AG04449 (cell line): ENCODE measurements at places on chromosomes 12 and 14.

GRCh38 chr12:117523971-117524370, 162.5 kb upstream of the NOS1 start:
- DNase-seq = no peak

GRCh38 chr12:65858831-65859230, 34.5 kb downstream of the HMGA2 start:
- no peak for DNase-seq

- no peak for DNase-seq
Observed at GRCh38 chr12:82862069-82862841, 175.5 kb downstream of the TMTC2 start.

- DNase-seq = no peak
Observed at GRCh38 chr12:49952391-49953055, 2.0 kb downstream of the AQP2 start.

DNA sequence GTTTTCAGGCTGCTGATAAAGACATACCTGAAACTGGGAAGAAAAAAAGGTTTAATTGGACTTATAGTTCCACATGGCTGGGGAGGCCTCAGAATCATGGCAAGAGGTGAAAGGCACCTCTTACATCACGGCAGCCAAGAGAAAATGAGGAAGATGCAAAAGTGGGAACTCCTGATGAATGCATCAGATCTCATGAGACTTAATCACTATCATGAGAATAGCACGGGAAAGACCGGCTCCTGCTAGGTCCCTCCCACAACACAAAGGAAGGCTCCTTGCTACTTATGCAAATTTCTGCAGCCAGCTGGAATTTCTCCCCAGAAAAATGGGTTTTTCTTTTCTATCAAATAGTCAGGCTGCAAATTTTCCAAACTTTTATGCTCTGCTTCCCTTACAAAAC, 174.1 kb upstream of the RMST start:
- DNase-seq = no peak

- no peak for DNase-seq
Observed at GRCh38 chr12:46222636-46223035, 46.2 kb downstream of the SLC38A1 start.

- no peak for DNase-seq
Observed at GRCh38 chr12:11884706-11885105, 186.0 kb upstream of the BCL2L14 start.

DNA sequence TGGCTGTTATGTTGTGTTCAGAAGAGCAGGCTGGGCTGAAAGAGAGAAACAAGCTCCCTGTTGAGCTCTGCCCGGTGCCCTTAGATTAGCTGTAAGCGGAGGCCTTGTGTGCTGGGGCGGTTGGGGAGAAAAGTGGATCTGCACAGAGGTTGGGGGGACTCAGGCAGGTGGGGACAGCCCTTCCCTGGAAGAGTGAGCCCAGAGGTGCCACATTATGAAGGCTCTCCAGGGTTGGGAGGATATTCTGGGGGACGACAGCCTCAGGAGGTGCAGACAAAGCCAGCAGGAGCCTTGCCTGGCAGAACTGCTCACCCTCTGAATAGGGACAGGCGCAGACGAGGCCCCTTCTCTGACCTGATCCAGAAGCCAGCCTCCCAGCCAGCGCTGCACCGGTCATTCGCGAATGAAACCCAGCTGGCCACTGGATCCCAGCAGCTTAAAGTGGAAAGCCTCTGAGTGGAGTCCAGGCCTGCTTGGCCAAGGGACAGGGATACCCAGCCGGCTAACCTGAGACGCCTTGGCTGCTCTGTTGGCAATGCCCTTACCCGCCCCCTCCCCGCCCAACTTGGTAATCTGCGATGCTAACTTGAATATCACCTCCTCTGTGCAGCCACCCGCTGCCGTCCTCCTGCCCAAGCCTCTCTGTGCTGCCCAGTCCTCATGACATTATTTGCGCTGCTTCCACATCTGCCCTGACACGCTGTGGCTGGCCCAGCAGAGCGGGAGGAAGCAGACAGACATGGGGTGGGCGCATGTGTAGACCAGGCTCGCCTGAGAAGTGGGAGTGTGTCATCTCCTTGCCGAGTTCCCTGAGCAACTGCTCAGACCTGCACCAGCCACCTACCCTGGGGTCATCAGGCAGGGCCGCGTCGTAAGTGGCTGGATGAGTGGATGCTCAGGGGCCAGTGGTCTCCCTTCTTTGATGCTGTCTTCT, 5.6 kb downstream of the HIP1R start:
- DNase-seq = no peak

DNA sequence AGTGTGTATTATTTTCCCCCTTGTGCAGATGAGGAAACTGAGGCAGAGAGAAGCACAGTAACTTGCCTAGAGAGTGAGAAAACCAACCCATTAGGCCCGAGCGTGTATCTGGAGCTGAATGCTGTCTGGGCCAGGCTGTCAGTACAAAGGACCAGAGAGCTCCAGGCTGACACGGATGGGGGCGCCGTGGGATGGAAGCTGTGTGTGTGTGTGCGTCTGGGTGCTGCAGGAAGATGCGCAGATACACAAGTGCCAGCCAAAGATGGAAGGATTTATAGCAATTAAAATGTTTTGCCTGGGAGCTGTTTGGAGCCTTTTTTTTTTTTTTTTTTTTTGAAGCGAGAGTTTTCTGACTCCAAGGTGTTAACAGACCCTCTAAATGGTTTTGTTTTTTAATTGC, 53.7 kb upstream of the GPATCH2L start:
- no peak for DNase-seq

GRCh38 chr12:1583421-1584078, 10.8 kb downstream of the FBXL14 start:
- DNase-seq = no peak

DNA sequence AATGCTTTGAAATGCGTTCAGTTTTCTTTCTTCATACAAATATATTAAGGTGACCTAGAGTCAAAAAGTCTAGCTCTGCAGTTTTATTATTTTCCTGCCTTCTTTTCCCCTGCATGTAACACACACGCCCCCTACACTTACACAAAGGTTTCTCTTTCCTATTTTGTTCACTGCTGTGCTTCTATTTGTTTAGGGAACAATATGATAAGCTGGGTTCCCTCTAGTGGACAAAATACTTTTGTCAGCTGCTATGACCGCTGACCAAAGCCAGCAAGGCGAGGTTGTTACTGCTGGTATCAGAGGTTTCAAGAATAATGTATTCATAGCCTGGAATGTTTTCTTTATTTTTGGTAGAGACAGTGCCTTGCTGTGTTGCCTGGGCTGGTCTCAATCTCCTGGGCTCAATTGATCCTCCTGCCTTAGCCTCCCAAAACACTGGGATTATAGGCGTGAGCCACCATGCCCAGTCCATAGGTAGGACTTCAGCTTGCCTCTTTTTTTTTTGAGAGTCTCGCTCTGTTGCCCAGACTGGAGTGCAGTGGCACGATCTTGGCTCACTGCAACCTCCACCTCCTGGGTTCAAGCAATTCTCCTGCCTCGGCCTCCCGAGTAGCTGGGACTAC, 33.4 kb downstream of the FNTB start:
- DNase-seq = peak; percentile 29

- peak; percentile 17 for DNase-seq
Observed at GRCh38 chr14:68651652-68652432, 141.0 kb downstream of the ZFP36L1 start.

DNA sequence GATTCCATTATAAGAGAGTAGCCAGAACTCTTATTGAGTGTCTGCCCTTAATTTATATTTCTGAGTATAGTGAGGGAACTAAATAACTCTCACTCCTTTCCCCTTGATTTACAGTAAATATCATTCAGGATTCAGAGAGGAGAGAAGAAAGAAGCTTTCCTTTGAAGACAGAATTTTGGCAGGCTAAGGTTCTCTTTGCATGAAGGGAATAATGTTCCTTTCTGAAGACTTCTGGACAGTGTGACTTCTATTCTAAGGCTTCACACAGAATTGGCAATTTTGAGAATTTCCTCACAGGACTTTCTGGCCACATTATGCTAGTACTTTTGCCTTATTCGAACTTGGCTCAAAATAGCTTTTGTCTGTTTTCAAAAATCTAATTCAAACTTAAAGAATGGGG, 352.2 kb upstream of the FBXO33 start:
- no peak for DNase-seq

GRCh38 chr12:92993259-92993658, 64.2 kb upstream of the EEA1 start:
- DNase-seq = no peak

DNA sequence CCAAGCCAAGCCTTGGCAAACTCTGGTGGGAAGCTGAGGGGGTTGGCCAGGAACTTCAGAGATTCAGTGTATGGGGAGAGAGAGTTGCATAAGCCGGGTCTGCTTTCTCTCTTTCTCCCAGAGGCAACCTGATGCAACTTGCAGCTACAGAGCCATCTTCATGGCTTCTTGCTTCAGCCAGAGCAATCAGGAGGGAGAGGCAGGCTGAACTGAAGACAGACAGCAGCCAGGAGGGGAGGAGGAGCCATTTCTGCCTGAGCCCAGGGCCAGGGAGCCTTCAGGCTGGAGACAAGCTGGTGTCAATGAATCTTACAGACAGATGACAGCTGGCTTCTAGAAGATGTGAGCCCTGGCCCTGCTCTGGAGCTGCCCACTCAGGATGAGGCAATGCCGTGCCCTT, 18.7 kb downstream of the NPC2 start:
- no peak for DNase-seq

DNA sequence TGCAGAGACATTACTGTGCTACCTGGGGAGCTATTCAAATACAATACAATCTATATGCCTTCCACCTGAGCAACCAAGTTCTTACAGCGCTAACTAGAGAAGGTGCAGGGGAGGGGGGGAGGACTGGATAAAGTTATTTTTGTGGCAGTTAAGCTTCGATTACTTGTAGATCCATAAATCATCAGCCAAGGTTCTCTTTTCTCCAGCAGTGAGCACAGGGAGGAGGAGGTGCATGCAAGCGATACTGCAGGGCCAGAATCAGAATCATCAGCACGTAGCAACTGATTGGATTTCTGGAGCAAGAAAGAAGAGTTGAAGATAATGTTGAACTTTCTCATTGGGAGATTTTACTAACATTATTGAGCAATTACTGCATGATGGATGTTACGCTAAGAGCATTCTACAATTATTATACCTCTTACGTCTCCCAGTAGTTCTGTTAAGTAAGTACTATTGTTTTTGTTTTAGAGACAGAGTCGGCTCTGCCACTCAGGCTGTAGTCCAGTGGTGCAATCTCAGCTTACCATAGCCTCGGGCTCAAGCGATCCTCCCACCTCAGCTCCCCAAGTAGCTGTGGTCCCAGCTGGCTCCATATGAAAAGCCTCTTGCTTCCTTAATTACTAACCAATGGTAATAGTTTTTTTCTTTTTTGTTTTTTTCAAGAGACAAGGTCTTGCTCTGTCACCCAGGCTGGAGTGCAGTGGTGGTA, 74.6 kb upstream of the EEA1 start:
- no peak for DNase-seq

DNA sequence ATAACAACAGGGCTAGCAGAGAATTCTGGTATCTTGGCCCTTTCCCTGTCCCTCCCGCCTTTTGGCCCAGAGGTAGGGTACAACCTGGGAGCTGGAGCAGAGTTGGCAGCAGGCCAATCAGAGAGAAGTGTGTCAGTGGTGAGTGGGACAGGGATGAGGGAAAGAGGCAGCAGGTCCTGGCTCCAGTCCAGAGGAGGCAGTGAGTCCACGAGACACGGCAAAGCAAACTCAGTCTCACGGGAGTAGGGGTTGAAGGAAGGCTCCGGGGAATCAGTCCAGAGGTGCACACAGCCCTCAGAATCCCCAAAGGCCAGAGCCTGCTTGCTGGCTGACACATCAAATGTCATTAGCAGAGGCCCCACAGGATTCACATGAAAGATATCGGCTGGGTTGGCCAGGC, 7.3 kb downstream of the PAN2 start:
- DNase-seq = no peak

GRCh38 chr12:5884866-5885265, 60.2 kb downstream of the ANO2 start:
- no peak for DNase-seq

DNA sequence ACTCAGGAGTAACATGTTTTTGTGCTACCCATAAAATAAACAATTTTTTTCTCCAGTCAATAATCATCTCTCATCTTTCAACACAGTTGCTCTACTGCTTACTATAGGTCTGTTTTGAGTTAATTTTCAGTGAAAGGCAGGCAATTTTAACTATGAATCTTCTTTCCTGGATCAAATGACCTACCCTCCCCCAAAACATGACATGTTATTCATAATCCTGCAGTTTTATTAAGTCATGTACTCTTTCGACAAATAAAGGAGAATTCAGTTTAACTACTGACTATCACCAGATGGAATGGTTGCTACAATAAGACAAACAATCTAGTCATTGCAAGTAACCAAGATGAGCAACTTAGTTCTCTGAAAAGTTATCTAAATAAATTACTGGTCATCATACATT, 106.0 kb upstream of the FAR2 start:
- peak; percentile 50 for DNase-seq

DNA sequence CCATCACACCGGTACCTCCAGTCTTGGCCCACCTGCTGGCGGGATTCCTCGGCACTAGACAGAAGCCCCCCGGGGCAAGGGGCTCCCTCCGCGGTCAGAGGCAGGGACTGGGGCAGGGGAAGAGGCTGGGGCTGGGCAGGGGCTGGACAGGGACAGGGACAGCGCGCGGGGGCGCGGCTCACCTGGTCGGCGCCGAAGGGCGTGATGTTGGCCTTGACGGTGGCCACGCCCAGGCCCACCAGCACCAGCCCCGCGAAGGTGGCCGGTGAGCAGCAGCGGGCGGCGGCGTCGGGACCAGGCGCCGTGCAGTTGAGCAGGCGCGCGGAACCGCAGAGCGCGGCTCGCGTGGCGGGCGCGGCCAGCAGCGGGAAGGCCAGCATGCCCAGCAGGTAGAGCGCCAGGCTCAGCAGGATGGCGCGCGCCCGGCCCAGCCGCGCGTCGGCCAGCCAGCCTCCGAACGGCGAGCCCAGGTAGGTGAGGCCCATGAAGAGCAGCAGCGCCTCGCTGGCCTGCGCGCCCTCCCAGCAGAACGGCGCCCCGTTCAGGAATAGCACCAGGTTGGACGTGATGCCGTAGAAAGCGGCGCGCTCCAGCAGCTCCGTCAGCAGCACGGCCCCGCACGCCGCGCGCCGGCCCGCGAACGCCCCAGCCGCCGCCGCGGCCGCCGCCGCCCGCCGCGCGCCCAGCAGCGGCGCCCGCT, 392 bp downstream of the SLC15A4 start:
- DNase-seq = no peak

GRCh38 chr12:71594214-71594948, 69.3 kb downstream of the ZFC3H1 start:
- no peak for DNase-seq

- DNase-seq = no peak
Observed at GRCh38 chr14:24390701-24391468, 7.9 kb upstream of the NYNRIN start.

DNA sequence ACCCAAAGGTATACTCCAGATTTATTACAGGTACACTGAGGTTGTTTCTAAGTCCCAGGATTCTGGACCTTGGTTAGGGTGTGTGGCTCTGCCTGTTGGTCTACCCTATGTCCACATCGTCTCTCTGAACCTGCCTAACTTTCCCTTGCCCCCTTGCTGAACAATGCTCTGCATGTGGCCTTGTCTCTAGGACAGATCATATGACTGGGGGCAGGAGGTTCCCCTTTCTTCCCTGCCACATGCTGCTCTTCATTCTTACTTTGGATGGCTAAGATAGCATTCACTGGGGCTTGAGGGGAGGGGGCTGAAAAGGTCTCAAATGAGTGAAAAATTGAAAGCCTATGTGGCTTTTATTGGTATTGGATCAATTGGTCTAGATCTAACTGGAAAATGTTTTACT, 49.2 kb downstream of the MBIP start:
- DNase-seq = no peak
